Activated naive CD4-positive, alpha-beta T cell treated with anti-CD3 and anti-CD28 coated beads, Interleukin-2, amount 10 ng/mL, durations not matched to agents 7 days and 5 days (primary cell): ENCODE measurements at places on chromosomes 4 and X.

DNA sequence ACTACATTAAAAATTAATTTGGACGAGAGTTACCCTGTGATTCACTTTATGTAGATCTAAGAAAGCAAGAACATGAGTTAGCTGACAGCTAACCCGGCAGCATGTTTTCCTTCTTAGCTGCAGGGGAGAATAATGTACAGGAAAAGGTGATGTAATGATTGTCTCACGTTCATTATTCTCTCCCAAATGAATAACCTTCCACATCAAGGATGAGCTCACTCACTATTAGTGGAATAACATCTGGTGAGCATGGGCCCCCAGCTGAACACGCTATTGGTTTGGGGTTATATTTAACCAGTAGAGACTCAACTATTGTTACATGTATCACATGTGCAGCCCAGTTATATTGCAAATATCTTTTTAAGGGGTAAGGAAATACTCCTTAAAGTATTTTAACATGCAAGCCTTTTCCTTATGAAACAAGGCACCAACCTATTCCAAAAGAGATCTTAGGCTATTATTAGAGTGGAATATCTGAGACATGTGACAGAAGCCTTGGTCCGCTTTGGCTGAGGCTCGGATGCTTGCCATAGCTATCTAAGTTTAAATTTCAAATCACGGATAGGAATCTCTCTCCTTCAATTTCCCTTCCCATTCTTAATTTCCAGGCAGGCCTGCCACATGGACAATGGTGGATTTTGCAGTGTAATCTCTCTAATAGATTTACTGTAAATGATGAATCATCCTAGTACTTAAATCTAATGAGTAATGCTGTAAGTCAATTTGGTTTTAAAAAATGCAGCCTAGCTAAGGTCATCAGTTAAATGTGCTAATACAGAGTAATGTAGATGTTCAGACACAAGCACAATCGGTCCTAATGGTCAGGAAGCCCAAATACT lies 99.0 kb upstream of the OTUD4 start:
- DNase-seq, result no peak

DNA sequence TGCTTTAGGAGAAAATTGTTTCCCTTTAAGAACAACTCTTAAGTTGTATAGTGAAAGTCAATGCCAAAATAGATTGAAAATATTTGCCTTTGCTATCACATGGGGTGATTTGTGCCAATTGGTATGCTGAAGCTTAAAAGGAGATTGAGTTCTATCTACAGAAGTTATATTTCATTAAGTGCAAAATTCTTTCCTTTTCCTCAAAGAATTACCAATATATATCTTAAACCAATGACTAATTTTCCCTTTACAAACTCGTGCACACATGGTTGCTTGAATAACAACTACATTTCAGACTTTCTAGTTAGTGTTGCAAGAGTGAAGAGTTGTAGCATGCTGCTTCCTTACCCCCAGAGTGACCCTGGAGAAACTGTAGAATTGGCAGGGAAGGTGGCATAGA lies 990.0 kb upstream of the PABPC4L start:
- DNase-seq, result no peak

- DNase-seq, result no peak
Measured at GRCh38 chr4:61773655-61774245, 573.6 kb downstream of the ADGRL3 start.

- DNase-seq, result no peak
Measured at GRCh38 chr4:180028682-180029081, 2214.5 kb upstream of the TENM3 start.

GRCh38 chr4:108890484-108890881 lies 127.6 kb upstream of the ETNPPL start:
- DNase-seq, result no peak

DNA sequence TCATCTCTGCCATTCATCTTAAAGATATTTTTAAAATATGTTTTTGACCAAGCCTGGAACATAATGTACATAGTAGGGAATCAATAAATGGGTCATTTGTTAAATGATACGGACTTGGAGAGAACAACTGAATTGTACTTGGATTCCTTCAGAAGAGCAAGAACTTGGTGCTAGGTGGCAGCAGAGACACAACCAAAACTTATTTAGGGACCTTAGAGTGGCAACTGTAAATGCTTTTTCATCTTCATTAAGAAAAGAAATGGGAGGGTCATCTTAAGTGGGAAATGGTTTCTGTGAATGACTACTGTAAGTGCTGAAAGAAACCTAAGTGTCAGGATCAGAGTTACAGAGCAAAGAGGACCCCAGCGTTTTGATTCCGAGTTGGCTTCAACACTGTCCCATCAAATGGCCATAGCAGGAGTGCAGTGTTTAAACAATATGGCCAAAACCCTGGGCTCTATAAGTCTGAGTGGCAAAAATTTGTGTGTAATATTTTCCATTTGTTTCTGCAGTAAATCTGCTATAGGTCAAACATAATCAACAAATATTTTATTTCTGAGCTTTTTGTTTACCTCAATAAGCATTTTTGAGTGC lies 213.6 kb downstream of the PALLD start:
- DNase-seq, result no peak

DNA sequence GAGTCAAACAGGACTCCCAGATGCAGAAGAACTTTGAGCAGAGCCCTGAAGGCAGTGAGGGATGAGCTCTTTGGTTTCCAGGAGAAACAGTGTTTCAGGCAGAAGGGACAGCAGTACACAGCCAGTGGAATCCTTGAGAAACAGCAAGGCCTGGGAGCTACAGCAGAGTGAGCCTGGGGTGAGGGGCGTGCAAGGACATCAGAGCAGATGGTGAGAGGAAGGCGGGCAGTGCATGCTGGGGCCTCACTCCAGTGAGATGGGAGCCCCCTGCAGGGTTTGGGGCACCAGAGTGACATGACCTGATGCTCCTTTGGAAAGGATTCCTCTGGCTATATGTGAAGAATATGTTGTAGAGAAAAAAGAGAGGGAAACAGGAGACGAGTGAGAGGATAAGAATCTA lies 98.1 kb upstream of the EGFL6 start:
- no peak for DNase-seq

DNA sequence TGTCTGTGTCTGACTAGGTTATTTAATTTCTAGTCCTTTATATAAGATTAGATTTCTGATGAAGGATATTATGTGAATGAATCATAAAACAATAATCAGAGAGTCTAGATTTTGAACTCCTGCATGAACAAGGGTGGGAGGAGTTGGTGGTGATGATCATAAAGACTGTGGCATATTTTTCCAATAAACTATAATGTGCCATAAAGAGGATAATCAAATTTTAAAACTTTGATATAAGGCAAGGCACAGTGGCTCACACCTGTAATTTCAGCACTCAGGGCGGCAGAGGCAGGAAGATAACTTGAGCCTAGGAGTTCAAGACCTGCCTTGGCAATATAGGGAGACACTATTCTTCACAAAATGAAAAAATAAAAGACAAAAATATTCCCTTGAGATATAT lies 473.3 kb downstream of the GABRG1 start:
- DNase-seq, result no peak

DNA sequence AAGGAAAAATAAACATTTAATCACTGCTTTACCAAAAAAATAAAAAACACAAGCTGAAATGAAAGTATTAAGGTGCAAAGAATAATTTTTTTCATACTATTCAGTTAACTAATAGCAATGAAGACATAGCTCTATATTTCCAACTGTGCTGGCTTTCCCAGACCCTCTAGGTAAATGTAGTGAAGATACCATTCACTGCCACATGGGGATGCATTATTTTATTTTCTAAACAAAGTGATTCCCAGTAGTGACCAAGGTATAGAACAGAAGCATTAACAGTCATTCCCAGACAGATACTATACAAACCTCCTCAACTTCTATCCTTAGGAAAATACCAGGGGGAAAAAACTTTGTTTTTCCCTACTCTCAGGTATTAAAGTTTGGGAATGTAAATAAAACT lies 39.4 kb downstream of the ANTXR2 start:
- DNase-seq, result no peak

- no peak for DNase-seq
Measured at GRCh38 chr4:183140911-183141320, 41.9 kb downstream of the WWC2 start.

DNA sequence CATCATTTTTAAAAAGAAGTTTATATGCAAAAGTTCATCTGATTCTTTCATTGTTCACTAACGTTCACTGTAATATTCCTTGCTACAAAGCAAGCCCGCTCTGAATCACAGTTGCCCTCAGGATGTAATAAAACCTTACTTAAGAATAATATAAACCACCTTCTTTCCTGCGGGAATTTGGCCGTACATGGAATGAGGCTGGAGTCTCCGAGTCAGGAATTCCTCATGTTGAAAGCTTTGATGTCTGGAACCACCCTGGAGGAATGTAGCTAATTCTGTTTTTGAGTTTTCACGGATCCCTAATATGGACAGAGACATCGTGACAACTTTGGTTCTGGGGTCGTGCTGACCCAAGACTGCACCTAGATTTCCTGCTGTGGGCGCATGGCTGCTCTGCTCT lies 58.5 kb downstream of the CRLF2 start:
- DNase-seq, result no peak

DNA sequence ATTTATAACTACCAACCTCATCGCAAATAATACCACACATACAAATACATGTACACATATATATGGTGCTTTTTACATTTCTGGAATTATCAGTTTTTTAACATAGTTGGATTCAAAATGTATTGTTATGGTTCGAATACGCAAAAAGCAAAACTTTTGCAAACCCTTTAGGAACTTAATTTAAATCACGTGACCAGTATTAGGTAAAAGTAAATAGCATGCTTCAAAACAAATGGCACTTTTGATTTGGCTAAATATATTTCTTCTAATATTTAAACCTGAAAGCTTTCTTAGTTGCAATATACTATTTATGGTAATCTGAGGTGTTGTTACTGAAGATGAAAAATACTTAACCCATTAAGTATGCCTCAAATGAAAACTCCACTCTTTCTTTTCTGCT lies 341.4 kb downstream of the C4orf33 start:
- DNase-seq, result no peak

GRCh38 chr4:134740290-134740689 lies 538.7 kb upstream of the PABPC4L start:
- DNase-seq, result no peak

GRCh38 chr4:118124997-118125396 lies 90.7 kb downstream of the NDST3 start:
- no peak for DNase-seq

DNA sequence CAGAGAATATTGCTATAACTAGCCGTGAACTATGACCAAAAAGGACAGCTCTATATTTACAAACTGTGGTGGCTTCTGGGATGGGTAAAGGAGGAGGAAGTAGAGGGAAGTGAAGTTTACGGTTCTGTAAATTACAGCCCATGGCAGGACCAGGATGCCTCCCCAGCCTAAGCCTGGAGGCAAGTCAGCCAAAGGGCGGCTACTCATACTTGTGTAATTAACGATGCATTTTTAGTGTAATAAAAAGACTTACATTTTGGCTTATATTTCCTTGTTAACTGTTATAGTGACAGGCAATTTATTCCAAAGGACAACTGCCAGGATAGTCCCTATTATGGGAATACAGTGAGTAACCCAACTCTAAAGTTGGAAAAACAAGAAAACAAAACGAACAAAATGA lies 139.9 kb upstream of the OTUD4 start:
- no peak for DNase-seq

- peak; percentile 62 for DNase-seq
Measured at GRCh38 chrX:104136241-104137019, 20.4 kb downstream of the SLC25A53 start.

GRCh38 chr4:38089961-38090360 lies 129.8 kb downstream of the PTTG2 start:
- DNase-seq, result no peak

- DNase-seq, result peak; percentile 71
Measured at GRCh38 chr4:54942721-54943120, 182.7 kb downstream of the KDR start.

DNA sequence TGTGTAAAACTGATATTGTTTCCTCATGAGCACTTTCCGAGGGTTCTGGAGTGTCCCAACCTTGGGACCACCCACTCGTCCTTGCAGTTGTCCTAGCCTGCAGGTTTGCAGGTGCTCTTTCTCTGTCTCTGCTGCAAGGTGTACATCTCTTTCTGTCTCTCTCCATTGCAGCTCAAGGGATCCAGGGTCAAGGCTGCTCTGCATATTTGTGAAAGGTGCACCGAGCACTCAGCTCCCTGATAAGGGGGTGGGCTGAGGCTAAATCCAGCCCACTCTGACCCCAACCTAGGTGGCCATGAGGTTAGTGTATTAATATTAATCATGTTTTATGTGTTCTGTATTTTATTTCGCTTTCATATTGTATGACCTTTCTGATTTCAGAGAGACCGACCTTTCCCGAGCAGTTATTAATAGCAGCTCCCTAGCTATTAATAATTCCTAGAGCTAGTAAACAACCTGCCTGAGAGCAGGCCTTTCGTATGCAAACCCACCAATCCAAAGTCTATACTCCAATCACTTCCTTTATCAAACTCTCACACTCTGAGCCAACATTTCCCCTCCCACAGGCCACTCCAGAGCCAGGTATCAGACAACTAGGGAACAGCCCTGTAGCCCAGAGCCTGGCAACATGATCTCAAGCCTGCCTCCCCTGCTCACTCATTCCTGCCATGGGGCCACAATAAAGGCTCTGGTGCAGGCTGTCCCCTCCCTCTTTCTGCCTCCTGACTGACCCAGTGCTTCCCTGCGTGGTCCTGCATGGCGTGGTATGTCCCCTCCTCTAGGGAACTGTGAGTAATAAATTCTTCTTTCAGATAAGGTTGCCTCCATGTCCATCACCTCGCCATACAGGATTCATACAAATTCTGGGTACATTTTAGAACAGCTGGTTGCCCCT lies 73.9 kb downstream of the SLC2A9 start:
- DNase-seq, result no peak

DNA sequence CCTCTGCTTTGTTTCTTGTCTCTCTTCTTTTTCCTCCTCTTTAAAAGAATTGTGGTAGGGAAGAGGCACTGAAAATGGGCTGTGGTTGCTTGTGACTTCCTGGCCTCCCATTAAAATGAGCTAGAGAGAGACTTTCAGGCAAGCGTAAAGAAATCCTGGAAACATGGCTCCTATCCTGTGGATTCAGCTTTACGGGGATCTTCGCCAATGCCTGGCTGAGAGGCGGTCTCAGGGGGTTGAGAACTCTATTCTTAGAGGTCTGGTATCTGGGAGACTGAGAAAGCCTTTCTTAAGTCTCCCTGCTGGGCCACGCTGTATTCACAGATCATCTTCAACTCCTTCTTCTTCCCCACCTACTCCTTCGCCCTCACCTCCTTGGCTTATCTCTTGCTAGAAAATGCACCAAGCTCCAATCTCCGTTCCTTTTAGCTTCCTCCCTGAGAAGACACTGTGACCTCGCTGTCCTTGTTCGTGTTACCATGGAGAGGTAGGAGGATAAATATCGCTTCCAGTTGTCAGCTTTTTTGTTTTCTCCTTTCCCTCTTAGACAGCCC lies 542 bp upstream of the KLF8 start:
- no peak for DNase-seq

DNA sequence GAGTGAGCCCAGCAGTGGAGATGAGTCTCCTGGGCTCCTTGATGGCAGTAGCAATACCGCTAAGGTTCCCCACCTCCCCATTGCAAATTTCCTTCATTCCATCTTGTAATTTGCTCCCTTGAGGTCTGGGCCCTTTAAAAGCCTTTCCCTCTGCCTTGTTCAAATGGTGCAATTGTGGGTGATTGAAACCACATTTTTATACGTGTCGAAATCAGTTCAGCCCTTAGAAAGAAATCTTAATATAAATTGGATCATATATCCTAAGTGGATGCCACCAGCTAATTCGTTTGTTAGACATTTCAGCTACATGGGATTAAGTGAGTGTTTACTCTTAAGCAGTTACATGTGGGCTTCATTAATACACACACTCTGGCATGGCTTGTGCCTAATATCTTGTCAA lies 68.6 kb downstream of the NHS start:
- DNase-seq, result no peak
